ENCODE measurements at places on chromosomes 6 and 20. TPM values are rescaled to one million over a fixed set of nuclear protein-coding genes. Genes with fewer than 3 reads are reported as not detected.

IFNGR1 gene
- total RNA-seq, result 63.7 TPM

- no peak for DNase-seq
- no peaks in the 10 kb centered on the region for H3K4me1 ChIP-seq
- no peak overlapping the region for H3K27ac ChIP-seq
- no peaks in the 10 kb centered on the region for H3K36me3 ChIP-seq
Observed at GRCh38 chr20:32285621-32286371, 8.3 kb downstream of the KIF3B start.

GRCh38 chr20:44540834-44541233 is 19.0 kb upstream of the SERINC3 start:
- no peaks in the 10 kb centered on the region for H3K27me3 ChIP-seq
- H3K4me3 ChIP-seq, result no peak overlapping the region
- no peak for DNase-seq
- peak overlapping the region; percentile 67 for H3K27ac ChIP-seq

DNA sequence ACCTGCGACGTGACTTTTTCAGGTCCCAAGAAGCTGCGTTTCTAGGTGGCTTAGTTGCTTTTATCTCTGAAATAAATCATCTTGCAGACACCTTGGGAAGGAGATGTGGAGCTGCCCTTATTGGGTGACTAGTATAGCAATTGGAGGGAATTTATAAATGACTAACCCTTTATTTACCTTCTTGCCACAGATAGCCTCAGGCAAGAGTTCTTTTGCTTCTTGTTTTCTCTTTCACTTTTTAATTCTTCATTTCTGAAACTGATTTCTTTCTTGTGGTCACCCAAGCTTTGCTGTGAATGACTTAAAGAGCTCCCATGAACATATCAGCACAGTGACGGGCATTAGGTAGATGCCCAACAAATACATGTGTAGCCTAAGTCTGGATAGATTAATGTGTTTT is 3.0 kb downstream of the ADGRF4 start:
- no peaks in the 10 kb centered on the region for H3K27me3 ChIP-seq
- H3K36me3 ChIP-seq, result no peaks in the 10 kb centered on the region
- H3K27ac ChIP-seq, result no peak overlapping the region
- no peak overlapping the region for H3K4me3 ChIP-seq
- H3K4me1 ChIP-seq, result no peaks in the 10 kb centered on the region
- no peak for DNase-seq

GRCh38 chr6:160007611-160008010 is 38.7 kb downstream of the IGF2R start:
- DNase-seq, result no peak
- H3K4me1 ChIP-seq, result no peaks in the 10 kb centered on the region
- no peaks in the 10 kb centered on the region for H3K27me3 ChIP-seq
- H3K27ac ChIP-seq, result no peak overlapping the region

MATN4 gene
- total RNA-seq, result not detected

C20orf144 gene
- 0.66 TPM for total RNA-seq

DNA sequence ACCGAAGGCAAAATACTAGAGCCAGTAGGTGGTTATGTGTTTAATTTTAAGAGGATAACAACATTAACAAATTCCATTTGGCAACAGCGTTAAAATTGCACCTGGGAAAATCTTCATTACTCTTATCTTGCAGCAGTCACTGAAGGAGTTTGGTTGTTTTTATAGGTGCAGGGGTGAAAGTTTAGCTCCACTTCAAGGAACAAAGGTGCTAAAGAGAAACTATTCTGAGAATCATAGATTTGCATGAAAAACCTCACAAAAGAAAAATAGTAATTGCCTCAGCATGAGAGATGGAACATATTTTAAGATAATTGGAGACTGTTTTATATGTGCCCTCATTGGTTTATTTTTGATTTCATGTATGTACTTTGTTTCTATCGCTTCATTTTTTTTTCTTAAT is 444.4 kb downstream of the UTRN start:
- H3K4me1 ChIP-seq, result no peaks in the 10 kb centered on the region
- no peak overlapping the region for H3K4me3 ChIP-seq
- H3K36me3 ChIP-seq, result no peaks in the 10 kb centered on the region

GRCh38 chr20:63951398-63952209 is 4.6 kb downstream of the UCKL1 start:
- no peaks in the 10 kb centered on the region for H3K27me3 ChIP-seq
- peaks cover 82% of the 10 kb centered on the region for H3K4me1 ChIP-seq
- H3K27ac ChIP-seq, result peak overlapping the region; percentile 86
- H3K4me3 ChIP-seq, result no peak overlapping the region

GRCh38 chr6:21947731-21948386 is 349.0 kb downstream of the PRL start:
- no peak overlapping the region for H3K27ac ChIP-seq
- no peaks in the 10 kb centered on the region for H3K36me3 ChIP-seq
- peaks cover 7% of the 10 kb centered on the region for H3K4me1 ChIP-seq
- H3K27me3 ChIP-seq, result no peaks in the 10 kb centered on the region

DNA sequence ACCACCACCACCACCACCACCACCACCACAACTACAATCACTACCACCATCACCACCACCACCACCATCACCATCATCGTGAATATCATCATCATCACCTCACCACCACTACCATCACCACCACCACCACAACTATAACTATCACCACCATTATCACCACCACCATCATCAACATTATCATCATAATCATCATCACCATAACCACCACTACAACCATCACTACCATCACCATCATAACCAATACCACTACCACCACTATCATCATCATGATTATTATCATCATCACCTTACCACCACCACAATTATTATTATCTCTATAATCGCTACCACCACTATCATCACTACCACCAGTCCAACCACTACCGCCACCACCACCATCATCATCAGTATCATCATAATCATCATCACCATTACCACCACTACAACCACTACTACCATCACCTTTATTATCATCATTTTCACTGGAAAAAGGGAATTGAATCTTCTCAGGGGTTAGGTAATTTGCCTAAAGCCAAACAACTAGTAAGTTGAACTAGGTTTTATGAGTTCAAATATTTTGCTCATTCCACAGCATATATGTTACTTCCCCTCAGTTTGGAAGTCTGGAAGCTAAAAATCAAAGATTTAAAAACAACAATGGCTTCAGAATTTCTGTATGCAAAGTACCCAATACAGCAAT is 8.3 kb downstream of the RIPOR2 start:
- H3K36me3 ChIP-seq, result no peaks in the 10 kb centered on the region
- H3K27ac ChIP-seq, result no peak overlapping the region
- peaks cover 40% of the 10 kb centered on the region for H3K4me1 ChIP-seq
- H3K27me3 ChIP-seq, result no peaks in the 10 kb centered on the region

NKAIN2 gene
- 0.68 TPM for total RNA-seq

XRN2 gene
- 79.8 TPM for total RNA-seq

DNA sequence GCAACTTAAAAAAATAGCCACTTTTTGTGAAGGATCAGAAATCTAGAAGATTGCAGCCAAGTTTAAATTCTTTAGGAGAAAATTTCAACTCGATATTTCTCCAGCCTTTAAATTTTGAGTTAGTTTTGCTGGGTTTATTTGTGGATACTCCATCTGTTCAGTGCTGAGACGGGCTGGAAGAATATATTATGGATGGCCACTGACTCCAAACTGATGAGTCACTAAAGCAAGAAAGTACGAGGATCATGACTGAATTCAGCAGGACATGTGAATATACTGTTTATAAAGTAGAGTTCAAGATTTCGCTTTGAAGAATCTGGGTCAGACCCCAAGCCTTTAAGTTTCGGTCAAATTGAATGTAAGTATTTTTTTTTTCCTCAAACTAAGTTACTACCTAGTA is 199.5 kb downstream of the ADGRB3 start:
- DNase-seq, result no peak
- no peaks in the 10 kb centered on the region for H3K4me1 ChIP-seq
- no peak overlapping the region for H3K4me3 ChIP-seq
- H3K27me3 ChIP-seq, result no peaks in the 10 kb centered on the region

ESR1 gene
- total RNA-seq, result 1.2 TPM

- no peak overlapping the region for H3K4me3 ChIP-seq
- H3K36me3 ChIP-seq, result no peaks in the 10 kb centered on the region
- peaks cover 29% of the 10 kb centered on the region for H3K4me1 ChIP-seq
Observed at GRCh38 chr6:33716890-33717632, 5.6 kb upstream of the UQCC2 start.

C4B gene
- total RNA-seq, result 291 TPM

CCM2L gene
- total RNA-seq, result 4.6 TPM

DNA sequence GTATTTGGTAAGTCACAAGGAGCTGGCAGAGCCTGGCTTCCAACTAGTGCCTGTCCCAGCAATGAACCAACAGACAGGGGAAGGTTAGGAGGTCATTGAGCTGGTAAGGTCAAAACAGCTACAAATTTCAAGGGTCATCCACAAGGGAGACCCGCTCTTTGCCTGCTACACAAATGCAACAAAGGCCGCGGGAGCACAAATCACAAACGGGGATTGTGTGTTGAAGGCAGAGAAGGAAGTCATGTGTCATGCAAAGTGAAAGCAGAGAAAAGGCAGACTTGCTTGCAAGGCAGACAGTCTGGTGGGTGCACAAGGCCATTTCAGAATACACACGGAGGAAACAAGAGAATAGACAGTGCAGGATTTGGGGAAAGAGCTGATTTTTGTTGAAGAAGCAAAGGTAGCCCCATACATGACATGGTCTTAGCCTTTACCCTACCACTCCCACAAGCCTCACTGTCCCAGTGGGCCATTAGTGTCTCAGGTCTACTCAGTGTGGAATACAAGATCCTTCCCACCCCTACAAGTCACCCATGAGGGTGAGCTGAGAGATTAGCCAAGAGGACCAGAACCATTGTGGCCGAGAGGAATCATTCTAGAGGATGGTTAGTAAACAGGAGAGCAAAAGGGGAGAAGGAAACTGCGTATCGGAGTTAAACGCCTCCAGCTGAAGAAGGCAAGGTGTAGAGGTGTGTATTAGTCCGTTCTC is 18.1 kb upstream of the SAMHD1 start:
- no peaks in the 10 kb centered on the region for H3K4me1 ChIP-seq
- H3K27me3 ChIP-seq, result no peaks in the 10 kb centered on the region
- no peak for DNase-seq
- H3K36me3 ChIP-seq, result no peaks in the 10 kb centered on the region

- no peaks in the 10 kb centered on the region for H3K36me3 ChIP-seq
- no peaks in the 10 kb centered on the region for H3K27me3 ChIP-seq
- H3K4me1 ChIP-seq, result peaks cover 7% of the 10 kb centered on the region
Observed at GRCh38 chr6:125829433-125829832, 38.7 kb downstream of the NCOA7 start.

DEFB125 gene
- not detected for total RNA-seq

DNA sequence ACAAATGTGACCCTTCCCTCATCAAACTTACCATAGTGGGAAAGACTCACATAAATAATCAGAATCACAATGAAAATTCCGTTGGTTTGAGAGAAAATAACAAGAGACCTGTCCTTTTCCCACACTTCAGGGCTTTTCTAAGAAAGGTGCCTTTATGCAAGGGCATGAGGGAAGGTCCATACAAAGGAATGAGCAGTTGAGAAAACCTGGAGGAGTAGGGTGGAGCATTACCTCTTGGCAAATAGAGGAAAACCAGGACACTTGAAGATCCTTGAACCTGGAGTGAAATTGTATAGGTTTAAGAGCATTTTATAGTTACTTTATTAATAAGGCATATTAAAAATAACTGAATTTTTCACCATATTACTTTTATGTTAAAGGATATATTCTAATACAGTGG is 54.3 kb downstream of the UBR2 start:
- H3K27ac ChIP-seq, result no peak overlapping the region
- no peak overlapping the region for H3K4me3 ChIP-seq
- no peaks in the 10 kb centered on the region for H3K27me3 ChIP-seq
- no peaks in the 10 kb centered on the region for H3K4me1 ChIP-seq

DNA sequence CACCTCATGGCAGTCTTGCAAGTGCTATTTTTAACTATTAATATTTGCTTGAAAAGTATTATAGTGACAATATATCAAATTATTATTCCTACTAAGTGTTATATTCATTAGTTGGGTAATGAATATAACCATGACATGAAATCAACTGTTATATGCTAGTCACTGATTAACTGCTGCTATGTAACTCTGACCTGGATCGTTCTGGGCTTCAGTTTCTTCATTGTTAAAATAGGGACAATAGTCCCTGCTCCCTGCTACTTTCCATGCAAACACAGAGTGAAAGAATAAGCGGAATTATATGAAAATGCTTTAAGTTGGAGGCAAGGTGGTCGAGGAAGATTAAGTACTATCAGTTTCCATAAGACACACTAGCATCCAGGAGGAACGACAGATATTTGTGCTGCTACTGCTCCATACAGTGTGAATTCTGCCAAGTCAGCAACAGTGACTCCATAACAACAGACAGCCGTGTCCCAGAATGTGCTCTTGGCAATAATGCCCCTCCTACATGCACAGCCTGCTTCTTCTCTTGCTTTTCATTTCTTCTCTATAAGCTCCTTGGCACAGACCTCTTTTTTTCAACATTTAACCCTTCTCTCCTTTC is 107.2 kb downstream of the CHD6 start:
- H3K27me3 ChIP-seq, result no peaks in the 10 kb centered on the region
- H3K4me1 ChIP-seq, result no peaks in the 10 kb centered on the region

CTAGE9 gene
- total RNA-seq, result not detected

- no peaks in the 10 kb centered on the region for H3K4me1 ChIP-seq
- H3K27ac ChIP-seq, result no peak overlapping the region
- no peak for DNase-seq
- H3K27me3 ChIP-seq, result no peaks in the 10 kb centered on the region
Observed at GRCh38 chr6:97405818-97406409, 122.9 kb upstream of the MMS22L start.

All from sigmoid colon (tissue), 7 donors.